Amniotic stem cell (primary cell): ENCODE measurements at places on chromosomes 11 and 22.

- no peak for DNase-seq
Measured at GRCh38 chr11:128917144-128917724, 25.4 kb downstream of the TP53AIP1 start.

DNA sequence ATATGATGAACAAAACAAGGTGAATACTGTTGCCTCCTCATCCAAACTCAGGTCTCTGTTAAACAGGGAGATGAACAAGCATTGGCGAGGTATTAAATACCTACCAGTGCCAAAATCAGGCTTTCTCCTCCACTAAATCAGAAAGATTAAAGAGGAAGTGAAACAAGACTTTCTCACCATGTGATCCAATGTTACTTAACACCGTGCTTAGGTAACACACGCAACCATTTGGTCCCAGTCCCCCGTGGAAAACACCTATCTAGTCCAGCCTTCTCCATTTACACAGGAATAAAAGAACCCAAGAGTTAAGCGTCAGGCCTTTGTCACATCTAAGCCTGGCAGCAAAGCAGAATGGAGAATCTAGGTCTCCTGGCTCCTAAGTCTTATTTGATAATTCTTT is 34.5 kb downstream of the TENM4 start:
- no peak for DNase-seq

- no peak for DNase-seq
Measured at GRCh38 chr22:31222736-31223135, 10.6 kb downstream of the LIMK2 start.

DNA sequence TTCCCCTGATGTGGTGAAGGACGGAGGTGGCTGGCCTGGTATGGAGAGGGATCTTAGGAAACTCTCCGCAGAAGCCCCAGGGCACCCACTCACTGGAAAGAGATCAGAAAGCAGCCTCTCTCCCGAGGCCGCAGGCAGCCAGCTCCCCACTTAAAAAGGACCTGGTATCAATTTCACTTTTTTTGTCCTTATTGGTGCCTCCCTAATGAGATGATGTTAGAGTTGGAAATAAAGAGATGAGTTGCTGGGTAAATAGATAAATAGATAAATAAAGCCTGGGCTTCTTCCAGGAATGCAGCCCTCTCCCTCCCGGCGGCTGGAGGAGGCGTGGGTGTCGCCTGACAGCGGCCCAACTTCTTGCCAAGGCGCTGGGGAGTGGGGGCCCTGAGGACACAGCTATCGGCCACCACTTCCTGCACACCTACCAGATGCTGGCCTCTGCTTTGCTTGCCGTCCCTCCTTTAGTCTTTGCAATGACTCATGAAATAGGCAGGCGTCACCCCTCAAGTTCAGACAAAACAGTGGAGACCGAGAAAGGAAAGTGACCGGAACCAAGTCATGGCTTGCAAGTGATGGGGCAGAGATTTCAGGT is 42.9 kb downstream of the LINC01488 start:
- DNase-seq: no peak

- DNase-seq: no peak
Measured at GRCh38 chr11:97684486-97685439, 1295.0 kb downstream of the JRKL start.

GRCh38 chr22:44168206-44168605 is 12.5 kb upstream of the PARVG start:
- no peak for DNase-seq

DNA sequence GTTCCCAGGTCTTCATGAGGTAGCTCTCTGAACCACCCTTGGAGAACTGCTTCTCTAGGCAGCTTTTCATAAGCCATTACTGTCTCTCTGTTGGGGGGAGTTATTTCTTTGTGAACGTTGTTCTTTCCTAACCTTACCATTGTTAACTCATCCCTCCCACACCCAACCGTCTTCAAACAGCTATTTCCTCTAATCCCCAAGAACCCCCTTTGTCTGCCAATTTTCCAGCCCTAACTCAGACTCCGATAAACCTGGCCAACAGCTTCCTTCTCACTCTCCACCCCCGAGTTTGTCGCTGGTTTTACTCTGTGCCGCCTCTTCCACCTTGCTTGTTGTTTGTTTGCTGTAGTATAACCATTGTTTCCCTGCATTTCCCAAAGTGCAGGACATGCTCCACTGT is 131.5 kb downstream of the CCDC34 start:
- no peak for DNase-seq

GRCh38 chr11:27440090-27440489 is 32.5 kb downstream of the LGR4 start:
- no peak for DNase-seq

GRCh38 chr22:46072110-46072881 is 78.0 kb upstream of the PPARA start:
- DNase-seq: no peak

DNA sequence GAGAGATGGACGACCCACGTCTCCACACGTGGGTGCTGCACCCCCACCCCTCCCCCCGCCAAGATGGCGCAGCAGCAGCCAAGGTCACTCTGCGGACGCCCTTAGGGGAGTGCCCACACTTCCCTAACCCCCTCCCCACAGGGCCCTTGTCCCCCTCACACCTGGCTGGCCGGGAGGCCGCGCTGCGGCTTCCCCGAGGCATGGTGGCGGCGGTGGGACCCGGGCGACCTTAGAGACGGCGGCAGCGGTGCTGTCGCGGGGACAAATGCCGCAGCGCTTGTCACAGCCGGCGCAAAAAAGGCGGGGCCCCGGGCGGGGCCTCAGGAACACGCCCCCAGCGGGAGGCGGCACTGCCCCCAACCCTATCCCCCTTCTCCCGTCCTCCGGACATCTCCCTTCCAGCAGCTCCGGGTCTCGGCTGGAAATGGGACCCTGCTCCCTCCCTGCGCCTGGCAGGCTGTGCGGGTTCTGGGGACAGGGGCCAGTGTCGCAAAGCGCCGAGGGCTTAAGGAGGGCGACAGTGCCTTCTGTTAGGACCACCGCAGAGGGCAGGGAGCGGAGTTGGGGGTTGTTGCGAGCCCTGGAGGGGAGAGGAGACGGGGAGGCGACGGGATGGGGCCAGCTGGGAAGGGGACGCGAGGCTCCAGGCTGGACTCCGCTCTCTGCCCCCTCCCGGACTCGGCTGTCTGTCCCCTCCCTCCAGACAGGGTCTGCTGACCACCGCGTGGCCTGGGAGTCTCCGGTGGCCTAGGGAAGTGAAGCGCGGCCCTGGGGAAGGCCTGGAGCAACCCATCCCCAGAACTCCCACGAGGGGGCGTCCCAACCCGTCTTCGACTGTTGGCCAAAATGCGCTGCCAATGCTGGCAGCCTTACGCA is at the start of gene CHCHD10:
TSS of gene CHCHD10 (minus strand) at position 300 of the 876 bp plus-strand sequence. CDS start at position 202, 98 bp downstream.
- peak; percentile 47 for DNase-seq

- no peak for DNase-seq
Measured at GRCh38 chr22:46846832-46847355, 84.4 kb downstream of the TBC1D22A start.

- no peak for DNase-seq
Measured at GRCh38 chr11:105000797-105001196, 22.2 kb downstream of the CASP5 start.

GRCh38 chr22:40391417-40391816 is 21.0 kb downstream of the SGSM3 start:
- no peak for DNase-seq

DNA sequence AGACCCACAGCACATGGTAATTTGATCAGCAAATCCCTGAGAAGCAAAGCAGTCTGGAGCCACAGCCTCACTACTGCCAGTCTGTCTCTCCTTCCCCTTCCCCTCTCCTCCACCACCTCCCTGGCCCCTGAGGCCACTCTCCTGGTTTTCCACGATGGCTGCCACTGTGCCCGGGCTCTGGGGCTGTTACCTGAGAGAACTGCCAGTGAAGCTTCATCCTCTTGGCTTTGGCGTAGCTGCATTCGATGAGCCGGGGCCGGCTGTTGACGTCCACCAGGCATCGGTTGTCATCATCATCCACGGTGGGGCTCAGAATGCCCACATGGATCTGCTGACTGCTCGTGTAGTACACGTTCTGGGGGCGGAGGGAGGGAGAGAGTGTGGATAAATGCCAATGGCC is 60.2 kb downstream of the CSNK2A3 start:
- DNase-seq: no peak

DNA sequence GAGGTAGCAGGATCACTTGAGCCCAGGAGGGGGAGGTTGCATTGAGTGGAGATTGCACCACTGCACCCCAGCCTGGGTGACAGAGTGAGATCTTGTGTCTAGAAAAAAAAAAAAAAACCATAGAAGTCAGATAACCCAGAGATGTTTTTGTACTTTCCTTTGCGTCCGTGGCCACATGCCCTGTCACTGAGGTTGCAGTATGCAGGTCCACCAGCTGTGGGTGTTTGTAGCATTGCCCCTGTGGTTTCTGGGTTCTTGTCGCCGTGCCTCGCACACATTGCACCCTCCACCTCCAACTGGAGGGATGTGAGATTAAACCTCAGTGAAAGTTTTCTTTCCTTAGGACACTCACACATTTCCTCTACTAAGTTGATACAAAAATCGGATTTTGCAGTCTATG is 70.3 kb downstream of the TNRC6B start:
- no peak for DNase-seq

GRCh38 chr11:1604181-1604580 is 4.1 kb downstream of the KRTAP5-3 start:
- DNase-seq: no peak

GRCh38 chr11:118621071-118621783 is 13.8 kb downstream of the PHLDB1 start:
- DNase-seq: peak; percentile 51

- DNase-seq: peak; percentile 25
Measured at GRCh38 chr11:76153571-76153923, 52.8 kb downstream of the WNT11 start.

DNA sequence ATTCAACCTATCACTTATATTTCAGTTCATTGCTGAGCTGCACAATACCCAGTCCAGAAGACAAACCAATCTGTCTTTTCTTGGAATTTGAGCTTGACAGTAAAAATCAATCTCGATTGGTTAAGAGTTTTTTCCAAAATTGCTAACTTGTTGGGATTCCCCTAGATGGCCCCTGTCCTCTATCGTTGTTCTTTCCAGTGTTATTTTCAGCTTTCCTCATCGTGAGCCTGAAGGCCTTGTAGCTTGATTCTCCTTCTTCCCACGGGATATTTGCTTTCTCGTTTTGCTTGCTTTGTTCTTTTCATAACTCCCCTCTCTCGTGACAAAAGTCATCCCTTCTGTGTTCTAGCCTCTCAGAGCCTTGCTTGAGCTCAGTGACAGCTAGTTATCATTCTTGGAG is 3.1 kb downstream of the OR8B8 start:
- no peak for DNase-seq

GRCh38 chr22:39476664-39477063 is 19.9 kb downstream of the MGAT3 start:
- no peak for DNase-seq

GRCh38 chr11:88332851-88333250 is 4.7 kb downstream of the CTSC start:
- DNase-seq: no peak

GRCh38 chr22:19703869-19704268 is 10.4 kb upstream of the SEPTIN5 start:
- DNase-seq: no peak

- no peak for DNase-seq
Measured at GRCh38 chr11:77301510-77301909, at the start of gene GDPD4. GDPD4 (minus strand) TSS chr11:77301686; CDS start chr11:77285137, 16,549 bp downstream.

GRCh38 chr11:65931773-65932557 is 12.7 kb downstream of the DRAP1 start:
- no peak for DNase-seq

DNA sequence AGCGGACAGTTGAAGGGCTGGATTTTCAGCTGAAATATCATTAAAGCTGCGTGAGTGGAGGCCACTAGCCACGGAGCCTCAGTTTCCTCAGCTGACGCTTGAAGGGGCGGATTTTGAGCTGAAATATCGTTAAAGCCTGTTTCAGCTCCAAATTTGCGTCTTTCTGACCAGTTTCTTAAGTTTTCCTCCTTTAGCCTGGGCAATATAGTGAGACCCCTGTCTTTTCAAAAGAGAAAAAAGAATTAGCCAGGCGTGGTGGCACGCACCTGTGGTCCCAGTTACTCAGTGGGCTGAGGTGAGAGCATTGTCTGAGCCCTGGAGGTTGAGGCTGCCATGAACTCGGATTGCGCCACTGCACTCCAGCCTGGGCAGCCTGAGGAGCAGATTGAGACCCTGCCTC is 3.7 kb downstream of the AP2A2 start:
- DNase-seq: no peak

DNA sequence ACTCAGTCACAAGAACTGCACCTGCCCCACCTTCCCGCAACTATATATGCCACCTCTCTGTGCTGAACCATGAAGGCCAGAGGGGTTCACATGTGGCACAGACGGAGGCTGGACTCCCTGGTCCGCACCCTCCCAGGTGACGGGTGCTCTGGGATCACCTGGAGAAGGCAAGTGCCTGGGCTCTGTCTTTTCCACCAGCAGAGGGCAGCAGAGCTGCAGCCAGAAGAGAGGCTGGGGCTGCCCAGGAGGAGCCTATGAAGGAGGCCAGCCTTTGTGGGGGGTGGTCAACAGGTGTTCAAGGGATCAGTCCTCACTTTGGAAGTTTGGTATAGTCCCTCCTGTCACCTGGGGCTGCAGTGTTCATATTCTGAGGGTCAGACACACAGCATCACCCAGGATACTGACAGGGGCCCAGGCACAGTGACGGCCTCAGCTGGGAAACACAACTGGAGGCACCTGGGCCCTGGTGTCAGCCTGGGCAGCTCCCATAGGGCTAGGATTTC is 39.2 kb upstream of the IGLL5 start:
- no peak for DNase-seq

GRCh38 chr11:28448186-28448585 is 340.0 kb downstream of the METTL15 start:
- DNase-seq: no peak

DNA sequence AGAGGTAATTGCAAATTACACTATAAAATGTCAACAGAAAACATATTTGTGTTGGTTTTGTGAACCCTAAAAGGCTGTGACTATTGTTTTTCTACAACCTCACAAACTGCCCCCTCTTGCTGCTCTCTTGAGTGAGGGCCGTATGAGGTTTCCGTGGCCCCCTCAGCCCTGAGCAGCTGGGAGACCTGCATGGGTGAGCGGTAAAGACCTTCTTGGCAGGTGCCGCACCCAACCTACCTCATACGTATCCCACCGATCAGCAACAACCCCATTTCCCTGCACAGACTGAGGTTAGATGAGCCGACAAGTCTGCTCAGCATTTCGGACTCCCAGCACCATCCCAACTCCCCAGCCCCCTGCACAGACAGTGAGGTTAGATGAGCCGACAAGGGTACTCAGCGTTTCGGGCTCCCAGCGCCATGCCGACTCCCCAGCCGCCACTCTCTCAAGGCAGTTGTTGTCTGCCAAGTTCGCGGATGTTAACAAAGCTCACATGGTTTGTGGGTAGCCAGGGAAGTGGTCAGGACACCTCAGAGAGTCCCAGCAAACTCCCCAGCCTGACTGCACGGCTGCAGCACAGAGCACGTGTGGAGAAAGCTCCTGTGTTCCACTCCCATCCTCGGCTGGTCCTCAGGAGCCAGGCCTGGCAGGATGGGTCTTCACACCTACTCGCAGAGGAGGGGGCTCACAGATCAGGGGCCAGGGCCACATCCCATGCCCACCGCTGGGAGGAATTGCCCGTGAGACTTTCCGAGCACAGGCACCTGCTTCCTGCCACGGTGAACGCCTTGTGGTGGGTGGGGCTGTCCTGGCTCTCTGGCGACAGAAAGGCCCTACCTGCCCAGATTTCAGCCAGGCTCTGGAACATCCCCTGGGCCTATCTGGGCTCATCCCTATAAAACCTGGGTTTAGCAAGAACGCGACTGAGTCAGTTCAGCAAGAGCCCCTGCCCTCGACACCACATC is 502.9 kb downstream of the BRD1 start:
- no peak for DNase-seq
